Liver (tissue), 10 donors: ENCODE measurements at places on chromosomes 3 and 15.

GRCh38 chr15:63379492-63380150, 2.0 kb downstream of the CA12 start:
- DNase-seq = no peak

DNA sequence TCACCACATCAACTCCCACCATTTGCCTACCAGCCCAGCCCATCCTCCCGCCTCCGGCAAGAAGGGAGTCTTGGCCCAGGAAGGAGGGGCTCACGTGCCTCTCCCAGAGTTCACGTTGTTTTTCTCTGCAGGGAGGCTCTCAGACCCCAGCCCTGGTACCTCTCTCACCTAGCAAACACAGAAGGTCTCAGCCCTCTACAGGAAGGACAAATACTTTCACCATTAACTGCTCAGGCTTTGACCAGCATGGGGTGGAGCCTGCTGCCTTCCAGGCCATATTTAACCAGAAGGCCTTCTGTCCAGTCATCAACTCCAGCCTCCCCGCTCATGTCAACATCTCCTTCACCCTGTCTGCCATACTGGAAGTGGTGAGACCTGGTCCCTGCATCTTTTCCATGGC, 19.0 kb upstream of the HTR3E start:
- no peak for DNase-seq

DNA sequence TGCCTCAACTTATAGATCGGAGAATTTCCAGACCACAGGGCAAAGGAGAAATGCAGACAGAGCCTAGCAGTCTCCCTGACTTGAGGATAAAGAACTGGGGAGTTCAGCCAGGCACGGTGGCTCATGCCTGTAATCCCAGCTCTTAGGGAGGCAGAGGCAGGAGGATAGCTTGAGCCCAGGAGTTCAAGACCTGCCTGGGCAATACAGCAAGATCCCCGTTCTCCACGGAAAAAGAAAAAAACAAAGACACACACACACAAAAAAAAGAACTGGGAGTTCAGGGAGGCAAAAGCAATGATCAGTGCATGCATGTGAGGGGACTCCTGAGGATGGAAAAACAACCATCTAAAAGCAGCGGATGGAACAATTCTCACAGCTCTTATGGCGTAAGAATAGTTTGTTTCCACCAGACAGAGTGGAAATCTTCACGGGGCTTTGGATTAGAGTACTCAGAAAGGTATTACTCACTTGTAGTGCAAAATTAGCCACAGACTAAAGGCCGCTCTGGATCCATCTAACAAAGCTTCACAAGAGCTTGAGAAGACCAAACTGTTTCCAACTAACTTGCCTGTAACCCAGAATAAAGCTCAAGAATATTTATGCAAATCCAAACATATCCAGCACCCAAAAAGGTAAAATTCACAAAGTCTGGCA, 16.3 kb downstream of the SEC11A start:
- DNase-seq = no peak

- no peak for DNase-seq
Observed at GRCh38 chr15:89291934-89292438, 42.6 kb downstream of the POLG start.

GRCh38 chr3:193673845-193674244, 80.8 kb downstream of the OPA1 start:
- no peak for DNase-seq

DNA sequence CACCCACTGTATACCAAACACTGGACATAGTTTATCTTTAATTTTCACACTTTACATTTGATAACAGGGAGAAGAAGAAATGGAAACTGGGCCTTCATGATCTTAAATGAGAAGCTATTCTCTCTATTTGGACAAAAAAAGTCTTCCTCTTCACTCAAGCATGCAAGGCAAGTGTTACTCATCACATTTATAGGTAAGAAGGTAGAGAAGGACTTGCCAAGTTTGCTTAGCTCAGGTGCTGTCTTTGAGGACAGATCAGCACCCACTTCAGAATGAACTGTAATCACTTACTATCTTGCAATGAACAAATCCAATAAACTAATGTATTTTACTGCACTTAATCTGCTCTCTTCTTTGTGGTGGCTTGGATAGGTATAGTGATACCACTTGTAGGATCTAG, 1.1 kb upstream of the MYH15 start:
- DNase-seq = no peak

DNA sequence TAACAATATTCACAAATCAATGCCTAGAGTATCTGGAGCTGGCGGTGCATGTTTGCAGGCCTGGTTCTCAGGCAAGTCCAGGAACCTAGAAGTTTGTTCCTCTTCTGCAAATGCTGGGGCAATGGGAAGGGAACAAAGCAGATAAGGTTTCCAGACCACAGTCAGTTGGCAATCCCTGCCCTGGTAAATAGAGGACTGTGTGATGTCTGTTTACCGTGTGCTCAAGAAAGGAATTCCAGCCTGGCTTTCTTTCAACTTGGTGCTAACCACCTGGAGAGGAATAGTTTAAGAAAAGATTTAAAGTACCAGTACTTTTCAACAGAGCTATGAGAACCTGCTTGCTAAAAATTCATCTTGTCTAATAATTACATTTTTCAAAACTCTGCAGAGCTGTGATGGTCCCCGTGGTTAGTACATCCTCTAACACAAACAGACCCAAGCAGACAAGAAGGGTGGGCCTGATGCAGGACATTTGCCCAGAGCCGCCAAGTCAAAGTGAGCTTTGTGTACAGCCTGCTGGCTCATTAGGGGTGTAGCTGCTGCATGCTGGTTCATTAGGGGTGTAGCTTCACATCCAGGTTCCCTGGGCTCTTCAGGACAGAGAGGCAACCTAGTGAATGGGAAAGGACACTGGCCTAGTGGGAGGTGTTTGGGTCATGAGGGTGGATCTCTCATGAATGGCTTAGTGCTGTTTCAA, 220.5 kb downstream of the SQOR start:
- DNase-seq = no peak

- DNase-seq = no peak
Observed at GRCh38 chr3:34212175-34212574, 413.7 kb downstream of the PDCD6IP start.

DNA sequence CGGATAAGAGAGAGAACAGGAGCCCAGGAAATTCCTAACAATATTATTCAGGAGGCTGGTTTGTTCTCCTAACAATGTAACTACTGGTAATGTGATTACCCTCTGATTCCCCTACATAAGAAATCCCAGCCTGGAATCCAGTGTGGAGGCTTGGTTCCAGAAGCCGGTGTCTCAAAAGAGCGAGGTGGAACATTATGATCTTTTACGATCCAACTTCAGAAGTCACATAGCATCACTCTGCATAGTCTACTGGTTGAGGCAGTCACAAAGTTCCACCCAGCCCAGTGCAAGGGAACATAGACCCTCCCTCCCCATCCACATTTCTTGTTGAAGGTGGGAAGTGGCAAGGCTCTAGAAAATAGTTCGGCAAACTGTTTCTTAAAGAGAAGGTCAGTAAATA, 81.6 kb upstream of the GALNT15 start:
- no peak for DNase-seq

DNA sequence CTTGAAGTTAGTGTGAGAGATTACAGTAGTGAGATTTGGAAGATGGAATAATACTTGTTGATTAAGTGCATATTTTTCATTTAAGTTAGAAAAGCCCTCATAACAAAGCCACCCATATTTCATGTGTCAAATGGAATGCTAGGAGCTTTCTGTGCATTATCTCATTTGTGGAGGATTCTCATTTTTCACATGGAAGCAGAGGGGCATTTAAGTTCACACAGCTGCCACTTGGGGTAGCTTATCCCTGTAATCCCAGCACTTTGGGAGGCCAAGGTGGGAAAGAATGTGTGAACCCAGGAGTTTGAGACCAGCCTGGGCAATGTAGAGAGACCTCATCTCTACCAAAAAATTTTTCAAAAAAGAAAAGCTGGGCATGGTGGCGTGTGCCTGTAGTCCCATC, 55.2 kb downstream of the RAB7A start:
- no peak for DNase-seq

DNA sequence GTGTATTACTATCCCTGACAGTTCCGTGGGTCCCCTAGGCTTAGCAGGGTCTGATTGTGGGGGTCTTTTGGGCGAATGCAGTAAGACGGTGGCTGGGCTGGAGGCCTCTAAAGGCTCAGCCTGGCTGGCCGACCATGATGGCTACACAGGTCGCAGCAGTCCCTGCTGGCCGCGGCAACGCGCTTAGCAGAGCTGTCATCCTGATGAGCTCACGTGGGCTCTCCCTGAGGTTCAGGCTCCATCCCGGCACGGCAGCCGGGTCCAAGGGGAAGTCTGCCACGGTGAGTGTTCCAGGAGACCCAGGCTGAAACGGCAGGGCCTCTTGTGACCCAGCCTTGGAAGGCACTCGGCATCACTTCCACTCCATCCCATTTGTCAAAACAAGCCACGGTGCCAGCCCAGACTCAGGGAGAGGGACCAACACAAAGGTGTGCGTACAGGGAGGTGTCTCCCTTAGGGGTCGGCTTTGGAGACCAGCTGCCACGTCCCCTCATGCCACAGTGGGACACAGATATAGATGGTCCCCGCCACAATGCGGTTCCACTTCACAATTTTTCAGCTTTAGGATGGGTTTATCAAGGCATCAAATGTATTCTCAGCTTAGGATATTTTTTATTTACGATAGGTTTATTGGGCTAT, 101.8 kb downstream of the XXYLT1 start:
- no peak for DNase-seq

GRCh38 chr3:25405335-25405734, 22.7 kb upstream of the RARB start:
- DNase-seq = no peak

DNA sequence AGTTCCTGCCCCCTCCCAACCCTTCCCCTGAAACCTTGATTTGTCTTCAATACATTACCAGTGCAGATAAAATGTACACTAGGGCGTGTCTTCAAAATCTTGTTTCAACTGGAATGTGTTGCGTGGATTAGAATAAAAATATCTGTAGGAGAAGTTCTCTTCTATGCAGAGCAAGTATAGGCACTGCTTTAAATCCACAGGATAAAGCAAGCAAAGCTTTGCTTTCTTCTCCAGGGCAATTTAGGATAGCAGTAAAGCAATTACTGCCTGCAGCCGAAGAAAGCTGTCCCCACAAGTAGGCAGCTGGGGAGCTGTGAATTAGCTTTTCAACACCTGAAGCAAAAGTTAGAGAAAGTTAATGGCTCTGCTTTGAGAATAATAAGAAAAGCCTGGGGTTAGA, 329.7 kb upstream of the KCNMB2 start:
- DNase-seq = no peak

GRCh38 chr3:5205165-5205941, 17.8 kb downstream of the EDEM1 start:
- DNase-seq = no peak

- DNase-seq = no peak
Observed at GRCh38 chr3:127644641-127645370, 15.8 kb downstream of the PODXL2 start.

DNA sequence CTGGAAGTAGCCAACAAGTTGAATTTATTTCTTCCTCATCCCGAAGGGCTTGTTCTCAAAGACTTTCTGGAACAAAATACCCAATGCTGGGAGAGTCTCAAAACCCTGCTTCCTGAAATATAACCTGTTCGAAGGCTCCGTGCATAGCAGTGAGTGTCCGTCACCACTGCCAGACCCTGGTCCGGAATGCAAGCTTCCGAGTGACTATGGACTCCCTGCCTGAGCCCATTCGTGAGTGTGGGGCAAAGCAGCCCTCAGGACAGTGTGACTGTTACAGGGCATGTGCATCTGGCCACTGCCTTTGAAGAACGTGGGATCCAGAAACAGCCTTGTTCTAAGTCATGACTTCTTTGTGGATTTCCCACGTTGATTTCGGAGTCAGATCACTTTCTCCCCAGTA, 214.5 kb upstream of the IGF1R start:
- no peak for DNase-seq

GRCh38 chr3:39644176-39644575, 165.2 kb upstream of the MYRIP start:
- no peak for DNase-seq

DNA sequence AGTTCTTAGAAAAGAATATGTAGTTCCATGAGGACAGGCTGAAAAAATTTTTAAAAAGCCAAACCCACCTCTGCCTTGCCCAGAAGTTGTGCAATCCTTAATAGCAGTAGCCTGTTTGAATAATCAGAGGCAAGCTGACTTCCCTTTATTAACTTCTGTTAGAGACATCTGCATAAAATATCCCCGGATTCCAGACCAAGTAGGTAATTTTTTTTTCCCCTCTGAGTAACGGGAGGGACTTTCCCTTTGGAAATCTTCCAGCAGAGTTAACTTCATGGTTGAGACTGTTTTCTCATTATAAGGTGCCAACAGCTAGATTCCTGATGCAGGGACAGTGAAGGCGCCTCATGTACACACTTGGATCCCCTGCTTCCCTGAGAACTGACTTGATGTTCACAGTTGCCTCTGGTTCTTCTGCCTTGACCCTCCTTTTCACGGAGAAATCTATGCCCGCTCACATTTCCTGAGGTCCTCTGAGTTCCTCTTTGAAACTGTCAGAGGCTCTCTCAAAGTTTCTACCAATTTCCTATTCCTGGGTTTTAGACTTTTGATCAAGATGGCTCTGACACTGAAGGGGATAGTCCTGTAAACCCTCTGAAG, 227.6 kb upstream of the BHLHE40 start:
- DNase-seq = no peak

- no peak for DNase-seq
Observed at GRCh38 chr3:108271626-108272025, 24.7 kb upstream of the HHLA2 start.

DNA sequence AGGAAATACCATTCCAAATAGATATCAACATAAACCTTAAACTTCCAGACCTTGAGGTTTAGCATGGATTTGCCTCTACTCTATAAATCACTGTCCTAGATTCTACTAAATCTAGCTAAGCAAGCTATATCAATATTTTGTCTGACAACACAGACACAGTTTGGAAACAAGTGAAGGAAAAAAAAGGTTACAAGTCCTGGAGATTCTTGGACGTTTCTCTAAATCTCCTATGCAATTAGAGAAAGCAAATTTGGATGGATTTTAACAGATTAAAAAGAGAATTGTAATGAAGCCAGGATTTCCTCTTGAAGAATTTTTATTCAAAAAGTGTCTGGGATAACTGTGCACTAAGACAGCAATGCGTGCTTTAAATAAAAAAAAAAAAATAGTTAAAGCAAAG, 441.1 kb upstream of the DPH6 start:
- DNase-seq = no peak

GRCh38 chr15:58515807-58516206, 84.0 kb downstream of the LIPC start:
- no peak for DNase-seq

- no peak for DNase-seq
Observed at GRCh38 chr15:101086394-101087171, 165.3 kb downstream of the CHSY1 start.

DNA sequence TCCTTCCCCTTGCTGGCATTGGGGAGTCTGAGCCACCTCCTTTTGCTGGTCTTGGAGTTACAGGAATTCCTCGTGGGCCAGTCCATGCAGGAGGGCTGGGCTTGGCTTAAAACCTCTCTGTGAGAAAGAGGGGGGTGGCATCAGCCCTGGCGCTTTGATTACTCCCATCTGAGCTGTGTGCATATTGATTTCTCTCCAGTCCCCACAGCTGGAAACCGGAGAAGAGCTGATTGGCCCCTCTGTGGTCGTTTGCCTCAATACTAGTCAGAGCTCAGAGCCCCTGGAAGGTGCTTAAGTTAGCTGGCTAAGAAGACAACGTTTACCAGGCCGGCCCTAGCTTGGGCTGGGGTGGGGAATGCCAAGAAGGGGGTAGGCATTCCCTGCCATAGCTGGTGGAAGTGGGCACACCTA, 4.0 kb upstream of the RASGRF1 start:
- DNase-seq = no peak
